Stimulated activated naive CD4-positive, alpha-beta T cell (primary cell): ENCODE measurements at places on chromosomes 7 and 10.

- DNase-seq, result no peak
Observed at GRCh38 chr7:37342176-37342687, 106.4 kb downstream of the ELMO1 start.

- no peak for DNase-seq
Observed at GRCh38 chr10:127310923-127311322, 114.5 kb upstream of the INSYN2A start.

DNA sequence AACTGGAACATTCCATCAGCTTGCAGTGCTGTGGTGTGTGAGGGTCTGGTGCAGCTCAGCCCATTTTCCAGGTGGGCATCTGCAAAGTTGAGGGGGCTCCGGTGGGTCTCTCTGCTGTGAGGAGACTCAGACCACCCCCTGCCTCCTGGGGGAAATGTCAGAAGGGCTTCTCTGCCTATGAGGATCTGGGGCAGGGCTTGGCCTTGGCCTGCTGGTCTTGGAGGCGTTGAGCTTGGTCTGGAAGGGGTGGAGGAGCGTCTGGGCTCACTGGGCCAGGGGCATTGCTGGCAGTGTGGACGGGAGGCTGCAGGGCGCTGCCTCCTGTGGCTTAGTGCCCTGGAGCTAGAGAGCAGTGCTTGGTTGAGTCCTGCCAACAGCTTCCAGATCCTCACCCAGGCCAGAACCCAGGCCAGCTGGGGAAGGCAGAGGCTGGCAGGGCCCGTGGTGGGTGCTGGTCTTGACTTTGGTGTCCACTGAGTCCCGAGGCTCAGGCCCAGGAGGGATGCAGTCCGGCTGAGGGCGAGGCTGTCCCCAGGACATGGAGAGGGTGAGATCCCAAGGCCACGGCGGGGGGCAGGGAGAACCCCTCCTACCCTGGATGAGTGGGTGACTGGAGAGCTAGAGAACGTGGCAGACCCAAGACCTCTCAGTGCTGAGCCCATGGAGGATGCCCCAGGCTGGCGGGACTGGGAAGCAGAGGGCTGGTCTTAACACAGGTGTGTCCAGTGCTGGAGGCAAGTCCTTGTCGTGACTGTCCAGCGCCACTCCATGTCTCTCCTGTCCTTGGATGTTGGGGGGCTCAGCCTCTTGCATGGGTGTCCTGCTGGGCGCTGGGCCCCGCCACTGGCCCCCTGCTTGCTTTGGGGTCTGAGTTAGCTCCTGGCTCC is 2.8 kb downstream of the SPRN start:
- DNase-seq, result no peak

DNA sequence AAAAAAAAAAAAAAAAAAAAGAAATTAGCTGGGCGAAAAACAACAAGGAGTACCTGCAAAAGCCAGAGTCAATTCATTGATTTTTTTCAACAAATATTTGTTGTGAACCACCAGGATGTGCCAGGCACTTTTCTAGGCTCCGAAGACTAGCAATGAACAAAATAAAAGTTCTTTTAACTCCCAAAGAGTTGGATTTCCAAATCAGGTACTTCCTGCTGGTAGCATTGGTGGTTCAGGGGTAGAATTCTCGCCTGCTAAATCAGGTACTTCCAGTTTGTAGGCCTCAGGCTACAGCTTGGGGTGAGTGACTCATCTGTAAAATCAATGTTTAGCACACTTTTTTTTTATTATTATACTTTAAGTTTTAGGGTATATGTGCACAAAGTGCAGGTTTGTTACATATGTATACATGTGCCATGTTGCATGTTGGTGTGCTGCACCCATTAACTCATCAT is 10.9 kb downstream of the PPA1 start:
- DNase-seq, result no peak

- DNase-seq, result no peak
Observed at GRCh38 chr10:29807163-29807806, 172.5 kb upstream of the SVIL start.

- DNase-seq, result no peak
Observed at GRCh38 chr10:34262985-34263384, 552.1 kb downstream of the PARD3 start.

GRCh38 chr7:35253710-35254495 is at the start of gene TBX20:
TSS of gene TBX20 (minus strand) at chr7:35254100. CDS start at chr7:35253620, 480 bp downstream.
- no peak for DNase-seq

DNA sequence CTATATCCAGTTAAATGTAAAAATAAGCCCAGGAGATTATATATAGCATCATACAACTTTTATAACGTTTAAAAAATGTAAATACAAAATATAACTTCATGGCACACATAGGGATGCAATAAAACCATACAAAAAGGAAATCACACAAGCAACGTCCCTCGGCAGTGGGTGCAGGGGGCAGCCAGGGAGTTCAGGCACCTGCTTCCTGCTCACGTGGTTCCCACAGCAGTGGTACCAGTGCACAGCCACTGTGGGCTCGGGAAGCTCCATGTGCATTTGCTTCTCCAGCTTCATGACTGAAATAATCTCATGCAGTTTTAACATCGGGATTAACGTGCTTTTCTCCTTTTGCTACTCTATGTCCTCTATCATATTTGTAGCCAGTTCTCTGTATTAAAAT is 255.5 kb upstream of the CXCL12 start:
- no peak for DNase-seq

DNA sequence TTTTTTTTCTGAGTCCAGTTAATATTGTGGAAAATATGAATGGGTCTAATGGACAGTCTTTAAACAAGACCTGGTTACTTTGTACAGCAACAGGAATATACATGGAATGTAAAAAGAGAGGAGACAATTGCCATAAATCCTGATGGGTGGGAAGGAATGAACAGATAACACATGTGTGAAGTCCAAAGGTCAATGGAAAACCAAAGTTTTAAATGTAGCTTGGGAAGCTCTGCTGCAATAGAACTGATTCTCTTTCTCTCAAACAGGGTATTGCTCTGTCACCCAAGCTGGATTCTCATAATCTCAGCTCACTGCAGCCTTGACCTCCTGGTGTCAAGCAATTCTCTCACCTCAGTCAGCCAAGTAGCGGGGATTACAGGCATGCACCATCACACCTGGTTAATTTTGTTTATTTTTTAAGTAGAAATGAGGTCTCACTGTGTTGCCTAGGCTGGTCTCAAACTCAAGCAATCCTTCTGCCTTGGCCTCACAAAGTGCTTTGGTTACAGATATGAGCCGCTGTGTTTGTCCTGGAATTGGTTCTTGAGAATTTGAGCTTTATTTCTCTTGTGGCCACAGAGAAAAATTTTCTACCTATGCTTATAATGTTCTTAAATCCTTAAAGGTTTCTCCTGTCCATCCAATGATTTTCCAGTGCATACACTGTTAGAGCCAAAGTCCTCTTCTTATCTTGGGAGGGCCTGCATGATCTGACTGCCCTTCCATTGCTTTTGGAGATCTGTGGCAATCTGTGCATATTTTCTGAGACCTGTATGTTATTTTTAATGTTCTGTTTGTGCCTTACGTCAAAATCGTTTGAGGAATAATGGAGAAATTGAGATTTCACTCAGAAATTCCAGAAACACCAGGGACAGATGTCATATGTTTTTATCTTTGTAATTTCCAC is 30.7 kb upstream of the ZNF92 start:
- no peak for DNase-seq
